ENCODE measurements at places on chromosomes 7 and 10.
A peak's percentile ranks its signal among the peaks of the same experiment; 100 is the strongest.

GRCh38 chr7:139669106-139670061, 108.4 kb downstream of the HIPK2 start:
- DNase-seq = no peak

DNA sequence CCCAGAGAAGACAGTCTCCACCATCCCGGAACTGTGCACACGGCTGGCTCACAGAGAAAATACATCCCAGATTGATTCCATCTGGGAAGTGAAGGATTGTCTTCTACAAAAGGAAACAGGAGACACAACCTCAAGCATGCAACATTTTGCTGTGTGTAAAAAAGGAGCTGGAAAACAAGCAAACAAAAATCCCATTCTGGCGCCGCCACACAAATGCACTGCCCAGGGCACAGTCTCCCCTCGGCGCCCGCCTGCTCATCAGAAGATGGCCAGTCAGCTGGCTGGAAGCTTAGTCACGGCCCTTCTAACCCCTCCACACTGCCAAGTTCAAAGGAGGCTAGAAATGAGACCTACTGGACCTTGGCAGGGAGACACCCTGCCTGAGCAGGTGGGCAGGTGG, 14.1 kb upstream of the CYTH3 start:
- no peak for DNase-seq

GRCh38 chr7:1651031-1651446, 19.0 kb upstream of the ELFN1 start:
- no peak for DNase-seq

GRCh38 chr7:40726559-40726958, 591.8 kb downstream of the SUGCT start:
- DNase-seq = no peak

DNA sequence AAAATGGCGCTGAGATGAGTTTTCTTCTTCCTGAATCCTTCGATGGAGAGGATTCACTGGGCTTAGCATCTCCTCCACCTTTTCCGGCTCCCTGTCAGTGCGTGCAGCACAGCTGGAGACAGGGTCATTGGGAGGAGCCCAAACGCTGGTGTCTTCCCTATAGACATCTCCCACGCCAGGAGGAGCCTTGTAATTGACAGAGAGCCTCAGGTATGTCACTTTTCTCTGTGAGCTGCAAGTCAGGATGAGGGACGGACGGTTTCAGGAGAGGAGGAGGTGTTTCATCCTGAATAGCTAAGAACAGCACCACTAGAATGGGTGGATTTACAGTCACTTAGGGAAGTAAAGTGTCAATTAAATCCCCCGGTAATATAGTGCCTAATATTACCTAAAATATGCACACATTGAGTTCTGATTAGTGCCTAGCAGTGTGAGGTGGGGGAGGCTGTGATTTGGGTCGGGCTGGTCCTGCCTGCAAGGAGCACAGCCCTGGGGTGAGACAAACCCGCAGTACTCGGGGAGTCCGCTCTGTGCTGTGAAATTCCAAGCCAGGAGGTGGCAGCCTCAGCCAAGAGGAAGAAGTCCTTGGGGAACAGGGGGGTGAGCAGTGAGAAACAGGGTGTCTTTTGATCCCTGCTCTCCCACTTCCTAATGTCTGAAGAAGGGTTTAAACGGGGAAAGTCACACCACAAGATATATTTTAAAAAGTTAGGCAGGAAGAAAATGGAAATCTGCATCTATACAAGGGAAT, 28.2 kb downstream of the IL15RA start:
- peak; percentile 75 for DNase-seq

DNA sequence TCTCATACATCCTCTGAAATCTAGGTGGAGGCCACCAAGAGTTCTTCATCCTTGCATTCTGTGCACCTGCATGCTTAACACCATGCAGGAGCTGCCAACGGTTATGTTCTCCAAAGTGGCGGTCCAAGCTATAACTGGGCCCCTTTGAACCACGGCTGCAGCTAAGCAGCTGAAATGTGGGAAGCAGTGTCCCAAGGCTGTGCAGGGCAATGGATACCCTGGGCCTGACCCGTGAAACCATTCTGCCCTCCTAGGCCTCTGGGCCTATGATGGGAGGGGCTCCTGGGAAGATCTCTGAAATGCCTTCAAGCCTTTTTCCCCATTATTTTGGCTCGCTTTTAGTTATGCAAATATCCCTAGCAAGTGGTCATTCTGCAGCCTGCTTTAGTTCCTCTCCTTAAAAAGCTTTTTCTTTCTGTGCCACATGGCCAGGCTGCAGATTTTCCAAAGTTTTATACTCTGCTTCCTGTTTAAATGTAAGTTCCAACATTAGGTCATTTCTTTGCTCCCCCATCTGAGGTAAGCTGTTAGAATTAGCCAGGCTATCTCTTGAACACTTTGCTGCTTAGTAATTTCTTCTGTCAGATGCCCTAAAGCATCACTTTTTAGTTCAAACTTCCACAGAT, 7.7 kb upstream of the GTPBP4 start:
- no peak for DNase-seq

DNA sequence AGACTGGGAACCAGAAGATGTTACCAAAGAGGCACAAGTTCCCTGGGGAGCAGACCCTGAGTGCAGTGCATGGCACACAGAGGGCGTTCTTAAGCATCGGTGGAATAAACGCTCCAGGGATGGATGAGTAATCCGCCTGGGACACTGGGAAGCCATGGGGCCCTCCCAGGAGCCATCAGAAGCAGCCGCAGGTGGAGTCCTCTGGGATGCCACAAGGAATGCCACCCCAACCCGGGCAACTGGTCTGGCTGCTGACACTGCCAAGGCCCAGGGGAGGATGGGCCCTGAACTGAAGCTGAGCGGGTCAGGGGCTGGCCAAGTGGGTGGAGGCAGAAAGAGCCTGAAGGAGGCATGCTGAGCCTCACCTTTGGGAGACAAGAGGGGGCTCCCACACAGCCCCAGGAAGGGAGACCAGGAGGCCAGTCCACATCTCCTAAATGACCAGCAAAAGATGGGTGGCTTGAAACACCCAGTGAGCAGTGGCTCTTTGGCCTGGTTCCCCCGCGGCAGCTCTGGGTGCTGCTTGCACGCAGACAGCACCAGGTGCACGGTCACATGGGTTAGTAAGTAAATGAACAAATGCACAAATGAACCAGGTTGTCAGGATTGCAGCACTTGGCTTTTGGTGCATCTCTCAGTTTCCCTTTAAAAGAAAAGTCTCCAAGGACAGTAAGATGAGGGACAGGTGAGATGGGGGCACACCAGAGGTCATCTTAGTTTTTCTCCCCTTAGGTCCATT, 141.3 kb upstream of the ZMIZ1 start:
- DNase-seq = no peak

DNA sequence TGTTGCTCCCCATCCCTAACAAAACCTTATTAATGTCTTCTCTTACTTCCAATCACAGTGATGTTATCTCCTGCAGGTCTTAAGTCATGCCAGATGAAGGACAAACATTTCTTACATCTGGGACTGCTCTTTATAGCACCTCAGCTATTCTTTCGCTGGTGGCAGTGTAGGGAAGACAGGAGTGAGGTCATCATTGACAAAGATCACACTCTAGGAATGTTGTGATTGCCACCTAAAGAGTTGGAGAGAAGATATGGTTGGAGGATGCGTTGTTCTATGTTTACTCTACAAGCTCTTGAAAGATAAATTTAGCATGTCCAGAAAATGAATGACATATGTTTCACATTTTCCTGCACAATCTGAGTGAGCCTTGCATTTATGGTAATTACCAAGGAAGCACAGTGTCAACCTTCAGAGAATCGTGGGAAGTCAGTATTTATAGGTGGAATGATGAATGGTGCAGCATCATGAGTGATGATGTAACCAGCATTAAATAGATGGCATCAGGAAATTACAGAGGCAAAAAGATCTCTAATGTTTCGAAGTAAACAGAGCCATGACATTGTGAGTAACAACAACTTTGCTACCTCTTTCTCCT, 188.1 kb upstream of the STEAP1 start:
- DNase-seq = no peak

GRCh38 chr7:63067897-63068585, 930.6 kb upstream of the ZNF722 start:
- no peak for DNase-seq
